Dermis blood vessel endothelial cell (primary cell): ENCODE measurements at places on chromosomes 11 and 22. TPM values are rescaled to one million over a fixed set of nuclear protein-coding genes. Genes with fewer than 3 reads are reported as not detected.
A peak's percentile ranks its signal among the peaks of the same experiment; 100 is the strongest.

- DNase-seq: no peak
Measured at GRCh38 chr22:23269441-23270211, 89.3 kb downstream of the BCR start.

DNA sequence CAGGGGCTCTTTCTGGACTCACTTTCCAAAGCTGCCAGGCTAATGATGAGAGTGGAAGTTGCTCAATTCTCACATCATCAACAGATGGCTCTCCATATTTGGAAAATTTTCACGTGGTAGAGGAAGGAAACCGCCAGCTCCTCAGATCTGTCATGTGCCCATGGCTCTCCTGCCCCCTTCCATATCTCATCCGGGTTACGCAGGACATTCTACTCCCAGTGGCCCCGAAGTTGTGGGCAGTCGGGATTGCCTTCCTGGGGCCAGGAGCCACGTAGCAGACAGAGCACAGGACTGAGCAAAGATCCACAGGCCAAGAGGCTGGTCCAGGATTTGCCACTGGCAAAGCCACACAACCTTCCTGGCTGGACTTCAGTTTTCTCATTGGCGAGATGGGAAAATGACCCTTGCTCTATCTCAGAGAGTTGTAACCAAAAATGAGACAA lies 38.8 kb downstream of the RPUSD4 start:
- peak; percentile 44 for DNase-seq

DNA sequence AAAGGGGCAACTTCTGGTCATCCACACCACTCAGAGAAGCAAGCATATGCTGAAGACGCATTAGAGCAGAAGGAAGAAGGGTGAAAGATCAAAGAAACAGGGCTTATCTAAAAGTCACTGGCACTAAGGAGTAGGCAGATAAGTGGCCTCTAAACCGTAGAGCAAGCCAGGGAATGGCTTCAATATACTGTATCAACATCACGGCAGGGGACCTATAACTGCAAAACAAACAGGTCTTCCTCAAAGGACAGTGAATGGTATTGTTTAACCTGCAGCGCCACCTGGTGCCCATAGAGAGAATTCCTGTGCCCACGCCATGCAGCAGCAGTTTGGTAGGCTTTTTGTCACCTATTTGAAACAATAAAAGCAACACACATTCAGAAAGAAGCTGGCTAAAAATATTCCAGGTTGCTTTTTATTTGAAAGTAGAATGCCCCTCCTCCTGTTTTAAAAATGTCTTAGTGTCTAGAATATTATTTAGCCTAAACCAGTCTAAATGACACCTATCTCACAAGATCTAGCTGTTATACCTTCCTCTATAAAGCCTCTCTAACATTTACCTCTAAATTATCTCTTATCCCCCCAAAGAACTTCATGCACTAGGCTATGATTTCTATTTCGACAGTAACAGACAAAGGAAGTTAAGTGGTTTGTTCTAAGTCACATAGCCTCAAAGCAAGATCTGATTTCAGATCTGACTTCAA lies 21.8 kb downstream of the SNX19 start:
- DNase-seq: peak; percentile 89

DNA sequence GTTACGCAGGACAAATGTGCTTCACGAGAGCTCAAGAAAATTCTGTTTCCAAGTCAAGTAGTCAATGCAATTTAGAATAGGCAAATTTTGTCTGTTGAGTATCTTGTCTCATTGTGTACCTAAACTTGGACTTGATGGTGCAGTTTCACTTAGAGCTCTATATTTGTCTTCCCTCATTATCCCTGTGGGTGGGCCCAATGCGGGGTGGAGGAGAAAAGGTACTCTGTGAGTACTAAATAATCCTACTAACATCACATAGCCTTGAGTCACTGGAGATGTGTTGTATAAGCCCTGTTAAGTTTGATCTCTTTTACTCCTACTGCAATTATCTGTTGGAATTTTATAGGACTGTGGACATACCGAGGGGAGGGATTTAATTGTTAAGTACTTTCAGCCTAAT lies 331.2 kb downstream of the METTL15 start:
- no peak for DNase-seq

DNA sequence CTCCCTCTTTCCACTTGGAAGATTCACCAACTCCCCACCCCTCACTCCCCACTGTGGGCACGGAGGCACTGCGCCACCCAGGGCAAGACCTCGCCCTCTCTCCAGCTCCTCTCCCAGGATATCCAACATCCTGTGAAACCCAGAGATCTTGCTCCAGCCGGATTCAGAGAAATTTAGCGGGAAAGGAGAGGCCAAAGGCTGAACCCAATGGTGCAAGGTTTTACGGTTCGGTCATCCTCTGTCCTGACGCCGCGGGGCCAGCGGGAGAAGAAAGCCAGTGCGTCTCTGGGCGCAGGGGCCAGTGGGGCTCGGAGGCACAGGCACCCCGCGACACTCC lies 397 bp upstream of the CD44 start:
- DNase-seq: no peak

Gene SYT12
- total RNA-seq: 0.09 and 0.17 TPM in 2 replicates

Gene PRR33
- total RNA-seq: not detected in 2 replicates

- DNase-seq: no peak
Measured at GRCh38 chr22:46409631-46410210, 74.2 kb downstream of the TRMU start.

DNA sequence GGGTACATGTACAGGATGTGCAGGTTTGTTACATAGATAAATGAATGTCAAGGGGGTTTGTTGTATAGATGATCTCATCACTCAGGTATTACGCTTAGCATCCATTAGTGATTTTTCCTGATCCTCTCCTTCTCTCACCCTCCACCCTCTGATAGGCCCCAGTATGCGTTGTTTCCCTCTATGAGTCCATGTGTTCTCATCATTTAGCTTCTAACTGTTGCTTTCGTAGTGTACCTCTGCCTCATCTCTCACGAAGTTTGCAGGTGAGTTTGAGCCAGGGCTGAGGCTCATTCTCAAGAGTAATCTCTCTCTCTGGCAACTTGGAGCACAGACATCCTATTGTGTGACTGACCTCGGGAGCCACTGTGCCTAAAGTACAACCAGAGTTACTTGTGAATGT lies 4.7 kb upstream of the HBE1 start:
- DNase-seq: no peak

Gene ZNF70
- total RNA-seq: 2.2 and 2.3 TPM in 2 replicates

Gene DENND5A
- total RNA-seq: 146 and 195 TPM in 2 replicates

- DNase-seq: no peak
Measured at GRCh38 chr11:62948765-62949320, 27.7 kb upstream of the CHRM1 start.

DNA sequence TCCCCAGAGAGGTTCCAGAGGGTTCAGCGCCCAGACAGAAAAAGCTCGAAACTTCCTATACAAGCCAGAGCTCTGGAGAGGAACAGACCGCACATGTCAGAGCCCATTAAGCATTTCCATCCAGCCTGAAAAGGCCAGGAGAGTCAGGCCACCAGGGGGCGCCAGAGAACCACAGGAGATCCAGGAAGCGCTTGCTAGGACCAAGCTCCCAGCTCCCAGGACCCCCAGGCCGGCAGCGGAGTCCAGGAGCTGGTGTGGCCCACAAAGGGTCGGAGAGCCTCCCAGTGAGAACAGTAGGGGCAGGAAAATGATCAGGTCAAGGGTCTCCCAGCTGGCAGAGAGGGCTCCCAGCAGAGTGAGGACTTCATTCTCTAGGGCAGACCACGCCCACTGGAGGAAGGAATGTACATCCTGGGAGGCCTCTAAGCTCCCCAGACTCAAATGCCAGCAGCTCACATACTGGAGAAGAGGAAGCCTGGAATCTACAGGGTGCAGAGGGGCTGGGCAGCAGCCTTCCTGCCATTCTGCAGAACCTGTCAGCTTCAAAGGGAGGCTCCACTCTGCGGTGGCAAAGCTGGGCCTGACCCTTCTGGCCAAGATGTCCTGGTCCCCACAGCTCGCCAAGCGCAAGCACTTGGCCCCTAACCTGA lies 2.1 kb upstream of the MEI1 start:
- DNase-seq: peak; percentile 93

GRCh38 chr11:74677131-74677530 lies 54.1 kb downstream of the CHRDL2 start:
- DNase-seq: no peak

GRCh38 chr11:46006418-46007070 lies 84.1 kb downstream of the LARGE2 start:
- DNase-seq: peak; percentile 86

- DNase-seq: no peak
Measured at GRCh38 chr11:131685906-131686305, 315.5 kb downstream of the NTM start.

DNA sequence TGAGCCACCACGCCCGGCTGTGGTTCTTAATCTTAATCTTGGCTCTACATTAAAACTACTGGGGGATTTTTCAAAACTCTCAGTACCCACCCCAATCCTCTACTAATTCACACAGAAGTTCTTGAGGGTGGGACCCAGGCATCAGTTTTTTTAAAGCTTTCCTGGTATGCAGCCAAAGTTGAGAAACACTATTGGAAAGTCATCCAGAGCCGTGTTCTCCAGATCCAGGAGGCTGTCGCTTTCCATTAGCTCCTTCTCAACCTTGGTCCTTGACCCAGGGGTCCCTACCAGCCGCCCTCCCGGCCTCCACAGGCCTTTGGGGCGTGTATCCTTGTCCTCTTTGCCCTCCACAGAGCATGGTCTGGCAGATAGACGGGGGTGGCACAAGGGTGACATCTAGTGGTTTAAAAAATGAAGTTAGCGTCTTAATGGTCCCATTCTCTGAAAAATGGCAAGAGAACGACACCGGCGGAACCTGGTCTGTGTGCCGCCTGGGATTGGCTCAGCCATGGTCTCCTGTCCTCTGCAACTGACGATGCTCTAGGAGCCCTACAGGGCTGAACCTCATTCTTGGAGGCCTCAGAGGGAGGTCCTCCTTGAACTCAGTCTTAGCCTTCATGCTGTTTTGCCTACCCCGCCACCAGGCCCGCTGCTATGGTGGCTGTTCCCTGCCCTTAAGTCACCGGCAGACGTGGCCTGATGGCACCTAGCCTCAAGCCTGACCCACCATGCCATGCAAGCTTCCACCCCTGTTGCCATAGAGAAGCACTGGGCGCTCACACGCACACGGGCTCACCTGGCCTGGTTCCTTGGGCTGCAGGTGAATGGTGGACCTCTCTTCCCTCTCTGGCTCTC lies 152.0 kb upstream of the SYN3 start:
- DNase-seq: peak; percentile 33

GRCh38 chr11:5233307-5233706 lies 976 bp downstream of the HBD start:
- no peak for DNase-seq

- DNase-seq: no peak
Measured at GRCh38 chr22:41274856-41275255, 11.1 kb downstream of the RANGAP1 start.

Gene MUC2
- total RNA-seq: not detected in 2 replicates

DNA sequence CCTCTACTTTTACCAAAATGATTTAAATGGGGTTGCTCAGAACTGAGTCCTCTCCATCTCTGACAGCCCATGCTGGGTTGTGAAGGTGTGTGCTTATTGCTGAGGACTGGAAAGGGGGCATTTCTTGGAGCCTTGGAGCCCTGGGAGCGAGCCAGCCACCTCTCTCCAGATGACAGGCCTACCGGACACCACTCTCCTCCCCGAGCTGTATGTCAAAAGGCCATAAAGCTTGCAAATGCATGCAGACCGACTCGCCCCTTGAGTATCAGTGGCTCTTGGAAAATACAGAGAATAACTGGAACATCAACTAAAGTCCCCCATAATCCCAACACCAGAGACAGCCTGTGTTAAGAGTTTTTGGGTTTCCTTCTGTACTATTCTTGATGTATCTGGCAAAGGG lies 67.9 kb upstream of the PITPNB start:
- no peak for DNase-seq

GRCh38 chr11:30586251-30587144 lies at the start of gene MPPED2:
Gene MPPED2 (minus strand): TSS chr11:30586353. CDS start chr11:30580373, 5,980 bp downstream.
- DNase-seq: no peak

- no peak for DNase-seq
Measured at GRCh38 chr11:4441515-4441914, 7.6 kb upstream of the OR52K2 start.

DNA sequence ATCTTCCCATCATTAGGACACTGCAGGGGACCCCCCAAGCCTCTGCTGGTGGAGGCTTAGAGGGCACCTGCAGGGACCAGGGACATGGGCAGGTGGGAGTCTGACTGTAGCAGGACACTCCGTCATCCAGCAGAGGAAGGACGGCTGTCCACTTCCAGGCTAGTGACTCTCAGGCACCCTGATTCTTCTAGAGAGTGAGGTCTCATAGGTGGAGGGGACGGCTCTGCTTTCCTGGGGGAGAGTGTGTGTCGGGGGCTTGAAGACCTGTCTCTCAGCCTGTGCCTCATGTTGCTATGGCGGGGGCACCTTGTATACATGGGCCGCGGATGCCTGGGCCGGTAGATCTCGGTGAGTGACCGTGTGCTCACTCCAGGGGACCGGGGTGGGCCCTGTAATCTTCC lies 1116.6 kb downstream of the BRD1 start:
- no peak for DNase-seq

Gene MPEG1
- not detected in 2 replicates for total RNA-seq

GRCh38 chr22:30272781-30273601 lies 6.3 kb upstream of the OSM start:
- no peak for DNase-seq

- DNase-seq: no peak
Measured at GRCh38 chr11:95345651-95346050, 114.6 kb upstream of the SESN3 start.
